Activated naive CD4-positive, alpha-beta T cell treated with anti-CD3 and anti-CD28 coated beads for 36 hours (primary cell): ENCODE measurements at places on chromosomes 3 and 15.

DNA sequence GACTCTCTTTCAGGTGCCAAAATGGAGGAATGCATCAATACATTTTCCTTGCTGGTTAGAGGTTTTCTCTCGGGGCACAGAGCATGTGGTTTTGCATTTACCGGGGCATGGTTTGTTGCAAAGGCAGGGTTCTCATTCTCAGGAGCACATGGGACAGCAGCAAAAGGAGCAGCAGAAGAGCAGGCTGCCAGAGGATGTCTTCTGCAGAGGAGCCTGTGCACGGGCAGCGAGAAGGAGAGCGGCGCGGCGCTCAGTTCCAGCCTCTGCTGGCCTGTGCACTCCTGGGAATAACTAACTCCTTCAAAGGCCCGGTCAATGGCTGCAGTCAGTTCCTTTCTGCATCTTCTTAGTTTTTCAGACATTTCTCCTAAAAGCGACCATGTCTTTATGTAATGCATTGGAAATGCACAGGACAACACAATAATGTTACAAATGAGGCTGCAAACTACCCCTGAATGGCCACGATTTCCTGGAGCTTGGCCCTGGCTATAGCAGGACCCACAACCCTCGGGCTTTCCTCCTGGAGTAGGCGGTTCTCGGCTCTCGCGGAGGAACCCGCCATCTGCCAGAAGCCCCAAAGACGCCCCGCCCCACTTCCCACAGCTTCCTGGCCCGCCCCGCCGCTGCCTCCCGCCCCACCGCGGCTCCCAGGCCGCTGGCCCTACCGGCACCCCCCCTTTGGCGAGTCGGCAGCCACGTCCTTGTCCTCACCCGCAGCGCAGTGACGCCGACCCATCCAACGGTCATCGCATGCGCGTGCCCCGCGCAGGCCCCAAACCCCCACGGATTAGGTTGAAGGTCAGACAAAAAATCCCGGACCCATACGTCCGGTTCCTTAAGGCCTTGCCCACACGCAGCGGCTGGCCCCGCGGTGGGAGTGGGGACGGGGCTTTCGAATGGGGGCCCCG, at the start of gene C3orf62:
C3orf62 (minus strand) TSS at position 758 of the 908 bp plus-strand sequence; CDS start at position 398, 360 bp downstream.
- peak; percentile 89 for DNase-seq

- DNase-seq, result peak; percentile 77
Observed at GRCh38 chr3:53109190-53109589, 21.0 kb downstream of the RFT1 start.

DNA sequence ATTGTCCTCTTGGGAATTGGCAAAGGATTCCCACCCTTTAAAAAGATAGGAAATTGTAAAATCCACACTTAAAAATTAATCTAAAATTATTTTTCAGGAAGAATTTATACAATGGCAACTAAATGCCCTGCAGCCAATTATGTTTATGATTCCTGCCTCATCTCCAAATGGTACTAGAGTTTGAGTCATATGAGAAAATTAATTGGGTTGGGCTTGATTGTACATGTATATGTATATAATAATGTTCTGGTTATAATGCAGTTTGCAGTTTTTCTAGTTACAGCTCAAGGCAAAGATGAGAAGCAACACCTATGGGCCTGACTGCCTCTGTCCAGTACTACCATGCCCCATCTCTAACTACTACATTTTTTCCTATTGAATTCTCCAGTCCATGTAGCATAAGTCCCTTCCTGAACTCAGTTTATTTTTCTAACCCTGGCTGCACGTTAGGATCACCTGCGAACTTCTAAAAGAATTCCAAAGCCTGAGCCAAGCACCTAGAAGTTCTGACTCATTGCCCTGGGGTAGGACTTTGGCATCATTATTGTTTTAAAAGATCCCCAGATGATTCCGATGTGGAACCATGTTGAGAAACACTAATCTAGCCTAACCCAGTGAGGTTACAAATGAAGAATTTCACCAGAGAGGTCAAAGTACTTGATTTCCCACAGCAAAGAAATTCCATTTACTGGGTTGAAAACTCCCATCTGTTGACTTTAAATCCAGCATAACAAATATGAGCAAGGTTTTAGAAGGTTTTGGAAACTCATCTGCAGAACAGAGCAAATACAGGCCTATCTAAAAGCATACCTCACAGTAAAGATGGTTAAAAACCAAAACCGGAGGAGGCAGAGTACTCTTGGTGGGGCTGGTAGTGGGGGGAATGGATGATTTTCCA, 19.4 kb downstream of the TGFBR2 start:
- no peak for DNase-seq

DNA sequence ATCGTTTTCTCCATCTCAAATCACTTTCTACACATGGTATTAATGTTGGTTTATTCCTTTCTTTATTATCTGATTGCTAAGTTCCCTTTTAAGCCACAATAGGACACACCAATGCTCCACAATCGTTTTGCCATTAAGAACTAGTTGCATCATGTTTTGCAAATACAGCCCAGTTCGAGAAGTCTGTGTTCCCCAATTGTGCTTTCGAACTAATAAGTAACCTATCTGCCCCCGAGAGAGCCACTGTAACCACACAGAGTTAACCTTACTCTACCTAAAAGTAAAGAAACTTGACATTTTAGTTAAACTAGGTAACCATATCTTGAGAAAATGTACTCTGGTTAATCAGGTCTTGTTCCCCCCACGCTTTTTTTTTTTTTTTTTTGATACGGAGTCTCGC, 39.1 kb downstream of the MAGI1 start:
- no peak for DNase-seq

DNA sequence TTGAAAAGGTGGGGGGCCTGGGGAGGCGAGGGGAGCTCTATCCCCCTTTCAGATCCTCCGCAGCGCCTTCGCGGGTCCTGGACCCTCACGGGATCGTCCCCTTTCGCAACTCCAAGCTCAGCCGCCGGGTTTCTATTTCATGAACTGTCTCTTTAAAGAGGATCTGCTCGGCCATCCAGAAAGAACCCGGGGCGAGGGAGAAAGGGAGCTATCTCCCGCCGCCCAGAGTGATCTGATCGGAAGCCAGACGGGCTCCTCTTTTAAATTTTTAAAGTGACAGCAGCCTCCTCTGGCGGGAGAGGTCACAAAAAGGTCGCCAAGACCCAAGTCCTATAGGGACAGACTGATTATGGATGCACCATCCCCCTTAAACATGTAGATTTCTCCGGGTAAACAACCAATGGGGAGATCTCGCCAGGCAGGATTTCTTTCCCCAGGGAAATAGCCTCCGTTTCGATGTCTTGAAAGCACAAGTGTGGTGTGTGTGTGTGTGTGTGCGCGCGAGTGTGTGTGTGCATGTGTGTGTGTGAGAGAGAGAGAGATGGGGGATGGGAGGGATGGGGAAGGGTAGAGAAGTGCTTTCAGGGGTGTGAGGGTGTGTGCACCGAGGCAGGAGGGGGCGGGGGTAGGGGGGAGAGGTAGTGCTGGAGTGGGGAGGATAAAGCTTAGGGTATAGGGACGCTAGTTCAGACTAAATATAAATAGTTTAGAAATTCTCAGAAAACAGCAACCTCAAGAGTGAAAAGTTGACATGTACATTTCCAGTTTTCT, 516.1 kb downstream of the MECOM start:
- DNase-seq, result peak; percentile 9

DNA sequence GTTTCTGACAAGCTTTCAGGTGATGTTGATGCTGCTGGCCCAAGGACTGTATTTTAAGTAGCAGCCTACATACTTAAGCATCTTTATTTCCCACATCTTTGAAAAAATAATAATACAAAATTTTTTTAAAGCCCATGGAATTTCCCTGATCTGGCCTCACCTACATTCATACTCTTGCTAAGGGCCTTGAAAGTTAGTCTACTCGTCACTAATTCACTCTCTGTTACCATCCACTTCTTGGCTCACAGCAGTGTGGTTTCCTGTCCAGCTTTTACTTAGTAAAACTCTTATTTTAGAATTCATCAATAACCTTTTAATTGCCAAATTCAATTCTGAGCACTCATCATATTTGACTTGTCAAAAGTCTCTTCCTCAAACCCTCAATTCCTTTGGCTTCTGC, 59.3 kb upstream of the CRTC3 start:
- no peak for DNase-seq

GRCh38 chr15:58437531-58438105, 5.8 kb downstream of the LIPC start:
- DNase-seq, result no peak

DNA sequence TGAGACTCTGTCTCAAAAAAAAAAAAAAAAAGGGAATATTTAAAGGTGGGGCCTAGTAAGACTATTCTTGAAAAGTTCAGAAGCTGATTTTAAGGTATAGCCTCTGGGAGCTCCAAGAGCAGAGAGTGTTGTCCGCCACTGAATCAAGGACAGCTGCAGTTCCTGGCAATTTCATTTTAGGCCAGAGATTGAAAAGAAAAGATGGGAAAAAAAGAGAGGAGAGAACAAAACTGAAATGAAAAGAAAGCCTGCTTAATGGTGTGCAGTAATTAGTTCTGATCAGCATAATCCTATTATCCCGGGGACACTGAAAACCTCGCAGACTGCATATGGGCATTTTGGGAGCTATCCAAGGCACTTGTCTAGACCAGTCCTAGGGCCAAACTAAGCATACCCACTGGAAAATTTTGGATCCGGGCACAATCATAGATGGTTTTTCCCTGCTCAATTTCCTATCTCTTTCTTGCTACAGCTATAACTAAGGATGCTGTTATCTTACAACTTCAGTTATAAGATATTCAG, 43.2 kb downstream of the EHHADH start:
- no peak for DNase-seq

GRCh38 chr3:146142757-146143156, 18.2 kb downstream of the PLOD2 start:
- no peak for DNase-seq

- DNase-seq, result no peak
Observed at GRCh38 chr15:48330105-48330785, 984 bp upstream of the DUT start.

DNA sequence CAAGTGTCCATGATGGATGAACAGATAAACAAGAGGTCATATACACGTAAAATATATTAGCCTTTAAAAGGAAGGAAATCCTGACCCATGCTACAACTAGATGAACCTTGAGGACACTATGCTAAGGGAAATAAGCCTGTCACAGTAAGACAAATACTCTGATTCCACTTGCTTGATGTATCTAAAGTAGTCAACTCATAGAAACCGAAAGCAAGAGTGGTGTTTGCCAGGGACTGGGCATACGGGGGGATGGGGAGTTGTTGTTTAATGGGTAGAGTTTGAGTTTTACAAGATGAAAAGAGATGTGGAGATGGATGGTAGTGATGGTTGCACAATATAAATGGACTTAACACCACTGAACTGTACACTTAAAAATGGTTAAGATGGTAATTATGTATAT, 65.4 kb downstream of the C3orf70 start:
- DNase-seq, result no peak

GRCh38 chr3:66138336-66139313, 82.2 kb upstream of the SLC25A26 start:
- DNase-seq, result peak; percentile 31

GRCh38 chr3:37041546-37042195, 48.4 kb downstream of the MLH1 start:
- no peak for DNase-seq

GRCh38 chr15:79981831-79982455, 10.9 kb upstream of the BCL2A1 start:
- no peak for DNase-seq

DNA sequence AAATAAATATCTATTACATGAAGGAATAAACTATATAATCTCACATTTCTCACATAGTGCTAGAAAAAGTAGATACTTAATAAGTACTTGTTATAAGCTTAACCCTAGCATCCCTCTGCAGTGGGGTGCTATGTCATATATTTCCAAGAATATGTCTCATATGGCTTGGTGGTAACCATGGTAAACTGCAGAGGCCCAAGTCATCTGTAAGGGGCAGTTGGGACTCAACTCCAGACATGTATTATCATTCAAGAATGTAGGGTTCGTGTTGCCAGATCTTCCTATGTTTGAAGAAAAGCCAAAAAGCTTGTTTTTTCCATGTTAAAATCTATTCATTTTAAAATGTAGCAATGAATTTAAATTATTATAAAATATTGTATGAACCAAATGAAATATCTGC, 46.2 kb downstream of the ZNF385D start:
- no peak for DNase-seq

GRCh38 chr15:71011503-71012155, 103.6 kb upstream of the THSD4 start:
- DNase-seq, result peak; percentile 7

- DNase-seq, result no peak
Observed at GRCh38 chr15:51931638-51932037, 39.9 kb downstream of the LEO1 start.

DNA sequence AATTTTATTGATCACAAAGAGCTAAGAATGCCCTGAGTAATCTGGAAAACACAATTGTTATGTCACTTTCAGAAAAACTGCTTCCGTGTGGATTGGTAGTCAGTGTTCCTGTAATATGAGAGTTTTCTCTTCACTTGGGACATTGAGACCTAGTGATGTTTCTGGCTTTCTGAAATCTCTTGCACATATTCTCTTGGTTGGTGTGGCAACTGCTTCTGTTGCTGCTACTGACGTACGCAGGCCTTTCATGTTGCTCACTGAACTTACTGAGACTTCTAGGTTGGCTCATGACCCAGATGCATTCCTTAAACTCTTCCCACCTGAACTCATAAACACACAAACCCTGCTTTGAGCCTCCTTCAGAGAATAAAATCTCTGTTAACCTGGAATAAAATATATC, 175.0 kb upstream of the PFN2 start:
- DNase-seq, result no peak
